ENCODE measurements at places on chromosomes 16 and 17. TPM values are rescaled to one million over a fixed set of nuclear protein-coding genes. Genes with fewer than 3 reads are reported as not detected.

DNA sequence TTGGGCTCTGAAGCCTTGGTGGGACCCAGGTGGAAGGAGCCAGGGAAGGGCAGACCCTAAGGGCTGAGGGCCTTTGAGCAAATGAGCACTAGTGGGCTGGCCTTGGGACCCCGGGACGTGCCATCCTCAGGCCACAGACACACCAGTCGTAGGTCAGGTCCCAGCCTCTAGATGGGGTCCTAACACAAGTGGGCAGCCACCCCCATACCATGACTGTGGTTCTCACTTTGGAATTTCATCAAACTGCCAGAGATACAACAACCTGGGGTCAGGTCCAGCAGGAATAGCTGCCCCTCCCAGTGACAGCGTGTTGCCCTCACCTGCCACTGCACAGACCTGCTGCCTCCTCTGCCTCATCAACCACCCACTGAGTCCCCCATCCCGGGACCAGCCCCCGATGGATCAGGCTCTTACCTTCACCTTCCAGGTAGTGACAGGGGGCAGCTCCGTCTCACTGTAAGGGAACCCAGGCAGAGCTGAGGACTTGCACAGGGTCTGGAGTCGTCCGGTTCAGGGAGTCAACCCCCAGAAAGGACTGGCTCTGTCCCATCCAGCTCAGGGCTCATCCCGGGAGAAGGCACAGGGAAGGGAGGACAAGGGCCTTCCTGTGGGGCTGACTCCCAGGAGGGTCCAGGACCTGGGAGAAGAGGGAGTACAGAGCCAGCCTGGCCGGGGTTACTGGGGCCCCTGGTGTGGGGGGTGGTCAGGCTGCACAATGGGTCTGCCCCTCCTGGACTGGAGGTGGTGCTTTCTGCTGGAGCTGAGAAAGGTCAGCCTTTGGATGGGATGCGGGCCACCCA lies 40.0 kb downstream of the LGALS9 start:
- no peak for DNase-seq

DNA sequence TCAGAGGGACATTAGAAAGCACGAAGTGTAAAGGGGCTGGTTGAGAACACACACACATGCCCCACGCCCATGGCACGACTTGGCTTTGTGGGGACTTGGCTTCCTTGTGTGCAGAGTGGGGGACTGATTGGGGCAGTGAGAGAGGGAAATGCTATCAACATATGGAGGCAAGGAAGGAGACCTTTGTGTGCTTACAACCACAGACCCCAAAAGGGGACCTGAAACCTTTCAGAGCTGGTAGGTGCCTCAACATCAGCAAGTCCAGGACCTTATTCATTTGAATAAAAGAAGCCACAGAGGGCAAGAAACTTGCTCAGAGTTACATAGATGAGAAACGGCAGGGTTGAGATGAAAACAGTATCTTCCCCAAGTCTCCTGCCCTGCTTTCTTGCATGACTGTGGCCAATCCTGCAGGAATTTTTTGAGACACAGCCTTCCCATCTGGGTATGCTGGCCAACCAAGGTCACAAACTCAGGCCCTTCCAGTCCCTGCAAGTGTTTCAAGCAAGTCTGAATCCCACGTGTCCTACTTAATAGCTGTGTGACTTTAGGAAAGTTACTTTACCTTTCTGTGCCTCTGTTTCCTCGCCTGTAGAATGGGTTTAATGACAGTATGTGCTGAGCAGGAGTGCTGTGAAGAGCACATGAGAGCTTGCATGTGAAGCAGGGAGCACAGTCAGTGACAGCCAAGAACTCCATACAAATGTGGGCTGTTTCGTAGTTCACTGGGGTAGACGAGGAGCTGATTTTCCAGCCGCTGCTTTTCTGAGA lies 26.2 kb downstream of the C16orf78 start:
- no peak for DNase-seq

RHBDL1 gene
- 8.5 TPM for total RNA-seq

GRCh38 chr17:50956409-50956749 lies 90.2 kb upstream of the TOB1 start:
- DNase-seq = no peak

PIMREG gene
- 1.8 TPM for total RNA-seq

DNA sequence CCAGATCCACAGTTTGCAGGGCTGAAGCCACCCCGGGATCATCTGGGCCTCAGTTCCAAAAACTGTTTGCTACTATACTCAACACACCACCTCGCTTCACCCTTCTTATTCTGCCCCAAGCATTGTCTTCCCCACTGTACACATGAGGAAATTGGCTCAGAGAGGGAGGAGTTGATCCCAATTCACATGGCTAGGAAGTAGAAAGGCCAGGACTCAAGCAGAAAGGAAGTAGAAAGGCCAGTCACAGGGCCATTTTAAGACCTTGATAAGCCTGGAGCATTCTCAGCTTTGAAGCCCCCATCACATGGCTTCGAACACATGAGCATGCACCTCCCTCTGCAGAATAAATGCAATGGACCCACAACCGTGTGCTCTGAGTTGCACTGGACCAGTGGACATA lies 7.7 kb upstream of the PRSS22 start:
- DNase-seq = no peak

DNA sequence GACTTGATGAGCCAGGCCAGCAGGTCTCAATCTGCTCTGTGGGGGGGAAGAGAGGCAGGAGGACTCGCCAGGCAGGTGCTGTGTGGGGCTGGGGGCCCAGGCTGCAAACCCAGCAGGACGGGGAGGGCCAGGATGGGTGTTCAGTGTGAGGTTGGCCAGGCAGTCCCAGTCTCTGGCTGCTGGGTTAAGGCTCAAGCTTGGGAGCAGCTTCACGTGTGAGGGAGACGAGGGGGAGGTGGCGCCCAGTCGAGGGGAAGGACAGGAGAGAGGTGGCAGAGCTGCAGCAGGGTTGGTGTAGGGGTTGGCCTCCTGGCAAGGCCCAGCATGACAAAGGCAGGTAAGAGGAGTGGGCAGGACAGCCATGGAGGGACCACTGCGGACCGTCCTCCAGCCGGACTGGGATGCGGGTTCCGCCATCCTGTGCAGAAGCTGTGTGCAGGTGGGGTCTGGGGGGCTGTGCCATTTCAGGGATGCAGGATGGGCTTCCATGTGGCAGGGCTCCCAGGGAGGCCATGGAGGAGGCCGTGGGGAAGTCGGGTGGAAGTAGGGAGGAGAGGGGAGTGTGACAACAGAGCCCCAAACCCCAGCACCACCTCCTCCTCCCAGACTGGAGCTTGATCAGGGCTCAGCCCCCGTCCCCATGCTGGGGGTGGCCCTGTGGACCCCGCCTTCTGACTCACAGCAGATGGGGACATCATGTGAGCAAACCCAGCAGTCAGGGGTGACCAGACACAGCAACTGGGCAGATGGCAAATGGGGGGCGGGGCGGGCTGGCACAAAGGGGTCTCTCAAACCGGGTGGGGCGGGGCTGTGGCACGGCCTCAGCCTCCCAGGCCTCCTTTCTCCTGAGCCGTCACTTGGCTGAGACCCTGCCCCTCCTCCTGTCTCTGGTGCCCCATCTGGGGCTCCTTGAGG lies 2.8 kb downstream of the ADGRG1 start:
- DNase-seq = peak; percentile 72

GRCh38 chr16:70724146-70725023 lies 38.5 kb upstream of the MTSS2 start:
- no peak for DNase-seq

DNA sequence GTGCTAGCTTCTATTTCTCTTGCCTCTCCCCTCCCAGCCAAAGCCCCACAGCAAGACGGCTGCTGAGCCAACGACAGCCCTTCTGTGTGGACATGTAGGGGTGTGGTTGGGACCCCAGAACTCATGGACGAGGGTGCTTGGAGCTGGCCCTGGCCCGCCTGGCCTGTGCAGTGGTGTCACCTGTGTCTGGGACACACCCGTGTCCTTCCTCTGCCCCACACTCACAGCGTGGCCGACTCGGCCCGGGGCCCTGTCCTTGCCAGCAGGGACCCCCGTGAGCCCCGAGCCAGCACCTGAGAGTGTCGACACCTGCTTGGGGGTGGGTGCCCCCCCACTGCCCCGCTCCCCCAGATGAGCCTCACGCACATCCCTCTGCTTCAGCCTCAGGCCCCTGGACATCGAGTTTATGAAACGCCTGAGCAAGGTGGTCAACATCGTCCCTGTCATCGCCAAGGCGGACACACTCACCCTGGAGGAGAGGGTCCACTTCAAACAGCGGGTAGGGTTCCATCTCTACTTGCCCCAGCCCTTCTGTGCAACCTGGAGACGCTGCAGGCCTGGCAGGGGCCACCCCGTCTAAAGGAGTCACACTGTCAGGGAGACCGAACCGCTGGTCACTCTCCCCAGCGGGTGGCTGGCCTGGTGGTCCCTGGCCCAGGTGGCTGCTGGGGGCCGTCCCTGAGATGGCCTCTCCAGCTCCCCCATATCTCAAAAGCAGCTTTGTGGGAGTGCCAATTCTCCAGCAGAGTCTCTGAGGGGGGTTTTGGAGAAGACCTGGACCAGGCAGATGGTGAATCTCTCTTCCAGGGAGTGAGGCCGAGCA lies 349.8 kb downstream of the SEC14L1 start:
- DNase-seq = no peak

GRCh38 chr17:18070861-18071340 lies 16.8 kb upstream of the DRG2 start:
- no peak for DNase-seq

DNA sequence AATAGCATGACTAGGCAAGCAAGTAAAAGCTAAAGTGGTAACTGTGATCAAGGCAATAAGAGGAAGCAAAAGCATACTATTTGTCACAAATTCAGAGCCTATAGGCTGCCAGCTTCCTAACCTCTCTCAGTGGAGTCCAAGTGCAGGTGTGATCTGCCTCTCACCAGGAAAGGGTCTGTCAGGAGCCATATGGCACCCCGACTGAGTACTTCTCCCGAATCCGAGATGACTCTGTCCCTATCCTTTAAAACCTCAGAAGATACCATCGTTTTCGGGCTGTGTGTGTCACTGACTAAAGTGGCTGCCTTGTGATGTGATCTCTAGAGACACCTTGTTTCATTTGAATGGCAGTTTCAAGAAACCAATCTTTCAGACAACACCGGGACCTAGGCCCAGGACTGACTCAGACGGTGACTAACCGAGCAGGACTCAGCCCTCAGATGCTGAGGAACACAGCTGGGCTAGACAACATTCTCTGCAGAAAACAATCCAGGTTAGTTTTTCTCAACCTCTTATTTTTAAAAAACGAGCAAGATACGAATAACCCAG lies 63.6 kb downstream of the SMG6 start:
- peak; percentile 46 for DNase-seq

TERB1 gene
- total RNA-seq = 12.1 TPM

NPIPB12 gene
- 158 TPM for total RNA-seq

DNA sequence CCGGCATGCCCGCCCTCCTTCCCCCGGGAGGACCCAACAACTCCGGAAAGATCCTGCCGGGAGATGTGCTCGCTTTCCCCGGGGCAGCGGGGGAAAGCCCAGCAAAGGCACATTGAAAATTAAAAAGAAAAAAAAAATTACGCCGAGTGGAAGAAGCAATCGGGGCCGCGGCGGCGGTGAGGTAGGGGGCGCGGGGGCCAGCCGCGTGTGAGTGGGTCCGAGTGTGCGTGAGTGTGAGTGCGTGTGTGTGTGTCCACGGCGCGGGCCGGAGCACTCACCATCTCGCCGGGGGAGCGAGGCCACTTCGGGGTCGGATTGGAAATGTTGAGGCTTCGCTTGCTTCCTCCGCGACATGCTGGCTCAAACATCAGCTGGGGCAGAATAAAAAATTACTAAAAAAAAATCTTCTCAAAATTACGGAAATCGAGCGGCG lies at the start of gene SALL1:
SALL1 (minus strand) TSS at position 383 of the 433 bp plus-strand sequence; CDS start at position 354, 29 bp downstream.
- no peak for DNase-seq

Data from testis (tissue), 5 donors.